ENCODE measurements at places on chromosomes 12 and 14.

GRCh38 chr12:89943463-89943862 lies 234.8 kb upstream of the ATP2B1 start:
- DNase-seq: no peak

DNA sequence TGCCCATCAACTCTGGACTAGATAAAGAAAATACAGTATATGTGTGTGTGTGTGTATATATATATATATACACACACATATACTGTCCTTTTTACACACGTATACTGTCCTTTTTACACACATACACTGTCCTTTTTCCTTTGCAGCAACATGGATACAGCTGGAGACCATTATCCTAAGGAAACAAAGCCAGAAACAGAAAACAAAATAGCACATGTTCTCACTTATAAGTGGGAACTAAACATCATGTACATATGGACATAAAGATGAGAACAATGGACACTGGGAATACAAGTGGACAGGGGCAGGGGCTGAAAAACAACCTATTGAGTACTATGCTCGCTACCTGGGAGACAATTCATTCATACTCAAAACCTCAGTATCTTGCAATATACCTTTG lies 23.7 kb downstream of the VDR start:
- DNase-seq: no peak

GRCh38 chr14:51962711-51963110 lies 26.6 kb upstream of the RTRAF start:
- DNase-seq: no peak

DNA sequence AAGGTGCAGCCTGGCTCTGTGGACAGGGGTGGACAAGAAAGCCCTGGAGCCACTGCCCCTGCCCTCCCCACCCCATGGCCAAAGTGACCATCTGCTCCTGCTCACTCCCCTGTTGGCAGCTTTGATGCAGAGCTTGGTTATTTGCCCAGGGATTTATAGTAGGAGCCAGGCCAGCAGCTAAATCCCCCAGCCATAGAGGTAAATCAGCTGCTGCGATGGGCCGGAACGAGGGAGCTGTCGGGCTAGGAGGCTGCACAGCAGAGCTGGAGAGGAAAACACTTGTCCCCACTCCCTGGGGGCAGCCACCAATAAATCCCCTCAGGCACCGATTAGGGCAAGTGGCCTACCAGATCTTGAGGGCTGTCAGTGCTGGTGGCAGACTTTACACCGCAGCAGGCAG lies 26.0 kb downstream of the SMUG1 start:
- peak; percentile 65 for DNase-seq

DNA sequence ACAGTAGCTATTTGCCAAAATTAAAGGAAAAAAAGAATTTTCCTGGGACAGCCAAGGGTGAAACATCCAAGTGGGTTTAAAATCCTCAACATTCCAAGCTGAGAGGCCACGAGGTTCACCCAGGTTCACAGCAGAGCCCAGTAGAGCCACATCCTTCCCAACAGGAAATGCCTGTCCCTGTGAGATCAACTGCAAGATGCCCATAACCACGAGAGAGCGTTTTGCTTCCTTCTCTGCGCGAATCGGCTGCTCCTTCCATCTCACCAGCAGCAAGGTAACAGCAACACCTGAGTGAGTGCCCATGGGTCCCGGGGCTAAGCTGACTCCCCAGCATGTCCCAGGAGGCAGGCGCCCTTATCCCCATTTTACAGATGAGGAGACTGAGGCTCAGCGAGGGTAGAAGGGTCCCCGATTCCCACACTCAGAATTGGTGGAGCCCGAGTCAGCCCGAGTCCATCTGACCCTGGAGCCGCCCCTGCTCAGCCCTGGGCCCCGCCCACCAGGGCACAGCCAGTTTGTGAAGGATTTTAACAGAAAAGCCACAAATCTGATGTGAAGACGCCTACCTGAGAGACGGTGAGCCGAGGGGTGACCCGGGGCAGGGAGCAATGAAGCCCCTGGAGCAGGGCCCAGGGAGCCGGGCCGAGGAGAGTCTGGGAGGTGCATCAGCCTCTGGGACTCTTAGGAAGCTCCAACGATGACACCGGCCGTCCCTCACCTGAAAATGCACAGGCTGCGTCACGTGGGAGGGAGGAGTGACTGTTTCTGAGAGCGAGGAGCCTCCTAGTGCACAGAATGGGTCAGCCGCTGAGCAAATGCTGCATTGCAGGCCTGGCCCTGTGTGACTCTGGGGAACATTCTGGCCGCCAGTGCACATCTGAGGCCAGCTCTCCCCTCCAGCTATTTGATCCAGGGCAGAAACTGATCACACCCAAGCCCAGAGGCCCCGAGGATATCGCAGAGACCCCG lies 236.9 kb upstream of the SFSWAP start:
- no peak for DNase-seq

DNA sequence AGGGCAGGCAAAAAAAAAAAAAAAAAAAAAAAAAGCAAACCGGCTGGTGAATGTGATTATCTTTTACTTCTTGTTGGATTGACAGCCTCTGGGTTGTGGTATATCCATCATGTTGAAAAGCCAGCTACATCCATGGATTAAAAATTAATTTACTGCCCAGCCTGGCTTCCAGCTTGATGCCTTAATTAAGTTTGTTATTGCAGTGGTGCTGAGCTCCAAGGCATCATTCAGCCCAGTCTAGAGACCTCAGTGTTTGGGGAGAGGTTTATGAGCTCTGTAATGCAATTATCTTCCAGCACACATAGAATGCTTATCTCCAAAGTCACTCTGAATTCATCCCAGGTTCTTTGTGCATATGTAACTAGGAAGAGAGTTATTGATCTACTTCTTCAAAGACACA lies 114.8 kb downstream of the RIMBP2 start:
- no peak for DNase-seq

DNA sequence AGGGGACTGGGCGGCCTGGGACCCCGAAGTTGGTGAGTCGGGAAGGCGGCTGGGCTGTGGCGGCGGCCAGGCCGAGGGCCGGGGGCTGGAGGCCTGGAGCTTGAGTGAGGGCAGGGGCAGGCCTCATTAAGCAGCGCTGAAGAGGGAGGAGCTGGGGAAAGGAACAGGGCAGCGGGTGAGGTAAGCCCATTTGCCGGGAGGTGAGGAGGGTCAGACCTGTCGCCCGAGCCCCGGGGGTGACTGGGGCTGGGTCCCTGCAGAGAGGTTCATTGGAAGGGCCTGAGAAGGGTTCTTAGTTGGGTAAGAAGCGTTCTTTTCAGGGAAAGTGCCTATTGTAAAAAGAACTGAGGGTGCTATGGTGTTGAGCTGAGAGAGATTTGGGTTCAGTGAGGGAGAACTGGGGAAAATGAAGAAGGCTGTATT lies 441 bp downstream of the RAB5B start:
- peak; percentile 69 for DNase-seq

Data from D341Med (cell line).